Activated CD4-positive, alpha-beta T cell treated with anti-CD3 and anti-CD28 coated beads, Interleukin-10, Interleukin-2, amounts not matched to agents 100 ng/mL and 50 ng/mL, durations not matched to agents 16 hours and 8 hours (primary cell): ENCODE measurements at places on chromosomes 5 and 9.

DNA sequence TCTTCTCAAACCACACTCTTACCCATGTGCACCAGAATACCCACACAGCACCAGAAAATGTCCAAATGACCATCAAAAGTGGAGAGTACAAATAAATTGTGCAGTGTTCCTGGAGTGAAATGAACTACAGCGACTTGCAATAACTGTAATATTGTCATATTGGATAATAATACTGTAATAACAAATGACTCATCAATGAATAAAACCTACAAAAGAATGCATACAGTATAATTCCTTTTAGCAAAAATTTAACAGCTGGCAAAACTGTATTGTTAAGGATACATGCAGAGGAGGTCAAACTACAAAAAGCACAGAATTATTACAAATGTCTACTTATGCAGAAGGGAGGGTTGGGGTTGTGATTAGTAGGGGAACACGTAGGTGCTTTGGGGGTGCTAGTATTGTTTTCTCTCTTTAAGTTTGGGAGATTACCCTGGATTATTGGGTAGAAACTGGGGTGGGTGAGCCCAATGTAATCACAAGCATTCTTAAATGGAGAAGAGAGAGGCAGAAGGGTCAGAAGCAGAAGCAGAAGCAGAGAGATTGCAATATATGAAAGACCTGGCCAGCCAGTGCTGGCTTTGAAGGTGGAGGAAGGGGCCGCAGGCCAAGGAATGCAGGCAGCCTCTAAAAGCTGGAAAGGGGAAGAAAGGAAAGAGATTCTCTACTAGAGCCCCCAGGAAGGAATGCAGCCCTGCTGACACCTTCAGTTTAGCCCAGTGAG lies 21.8 kb downstream of the IRF1 start:
- no peak for DNase-seq

- no peak for DNase-seq
Measured at GRCh38 chr9:100865648-100866047, 162.9 kb upstream of the PLPPR1 start.

DNA sequence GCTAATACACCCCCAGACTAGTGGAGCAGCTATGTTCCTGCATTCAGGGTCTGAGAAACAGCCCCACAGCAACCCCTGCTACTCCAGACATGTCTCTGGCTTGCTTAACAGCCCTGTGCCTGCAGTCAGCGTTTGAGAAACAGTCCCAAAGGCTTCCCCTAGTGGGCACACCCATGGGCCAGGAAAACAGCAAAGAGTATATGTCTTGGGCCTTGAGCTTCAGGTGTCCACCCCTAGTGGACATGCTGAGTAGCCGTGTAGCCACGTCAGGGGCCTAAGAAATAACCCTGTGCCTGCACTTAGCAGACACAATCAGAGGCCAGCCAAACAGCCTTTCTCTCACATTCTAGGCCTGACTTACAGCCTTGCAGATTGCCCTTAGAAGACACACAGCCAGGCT lies 698.6 kb downstream of the PTPRD start:
- no peak for DNase-seq

DNA sequence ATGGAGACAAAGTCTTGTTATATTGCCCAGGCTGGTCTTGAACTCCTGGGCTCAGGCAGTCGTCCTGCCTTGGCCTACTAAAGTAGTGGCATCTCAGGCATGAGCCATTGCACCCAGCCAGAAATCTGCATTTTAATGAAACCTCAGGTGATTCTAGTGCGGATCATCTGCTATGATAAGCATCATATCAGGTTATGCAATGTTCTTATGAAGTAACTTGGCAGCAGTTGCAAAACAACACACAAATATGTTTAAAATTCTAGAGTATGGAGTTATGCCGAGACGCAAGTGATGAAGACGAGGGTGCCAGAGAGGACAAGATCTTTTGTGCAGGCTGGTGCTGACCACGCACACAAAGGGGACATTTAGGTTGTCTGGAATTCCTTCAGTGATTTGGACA lies 153.2 kb upstream of the MEF2C start:
- DNase-seq: no peak

GRCh38 chr5:169022718-169023117 lies 278.2 kb downstream of the SLIT3 start:
- no peak for DNase-seq

GRCh38 chr5:119319401-119319800 lies 36.4 kb upstream of the TNFAIP8 start:
- DNase-seq: no peak

DNA sequence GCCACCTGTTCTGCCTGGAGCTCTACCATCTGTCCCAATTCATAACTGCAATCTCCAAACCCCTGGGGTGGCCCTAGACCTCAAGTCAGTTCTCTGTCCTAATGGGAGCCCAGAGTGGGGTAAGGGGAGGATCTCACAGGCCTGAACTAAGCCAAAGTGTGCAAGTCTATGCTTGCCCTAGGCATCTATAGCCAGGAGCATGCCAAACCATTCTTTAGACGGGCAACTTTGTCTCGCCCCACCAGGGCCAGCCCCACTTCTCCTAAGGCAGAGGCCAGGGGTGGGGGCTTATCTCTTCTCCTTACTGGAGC lies 3.3 kb downstream of the ACSL6 start:
- no peak for DNase-seq

- no peak for DNase-seq
Measured at GRCh38 chr5:88663793-88664216, 219.2 kb downstream of the MEF2C start.

GRCh38 chr5:34608859-34609648 lies 47.1 kb upstream of the RAI14 start:
- DNase-seq: no peak

GRCh38 chr9:133787754-133788025 lies 49.5 kb upstream of the SARDH start:
- no peak for DNase-seq

DNA sequence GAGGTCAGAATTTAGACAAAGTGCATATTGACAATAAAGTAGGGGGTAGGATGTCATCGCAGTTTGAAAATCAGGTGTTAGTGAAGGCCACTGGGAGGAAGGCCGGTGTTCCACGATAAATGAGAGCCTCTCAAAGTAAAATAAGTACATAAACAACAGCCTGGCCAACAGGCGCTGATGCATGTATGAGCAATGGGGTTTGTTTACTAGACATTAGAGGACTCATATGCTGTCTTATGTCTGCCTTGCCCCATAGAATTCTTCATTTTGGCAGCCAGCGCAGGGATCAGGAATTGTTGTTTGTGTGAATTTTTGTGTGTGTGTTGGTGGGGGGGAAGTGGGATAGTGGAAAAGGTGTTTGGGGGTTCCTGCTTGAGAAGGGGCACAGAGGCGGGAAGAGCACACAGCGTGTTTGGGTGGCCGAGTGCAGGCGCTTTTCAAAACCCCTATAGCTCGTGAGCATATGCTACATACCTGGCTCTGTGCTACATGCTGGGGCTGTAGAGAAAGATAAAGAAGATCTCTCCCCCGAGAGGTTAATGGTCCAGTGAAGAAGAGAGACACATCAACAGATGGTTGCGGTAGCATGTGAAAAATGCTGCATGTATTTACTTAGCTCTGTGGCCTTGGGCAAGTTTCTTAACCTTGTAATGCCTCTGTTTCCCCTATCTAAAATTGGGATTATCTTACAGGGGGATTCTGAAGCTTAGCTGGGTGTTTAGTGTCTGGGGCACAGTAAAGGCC lies 11.5 kb downstream of the SNX30 start:
- DNase-seq: no peak

DNA sequence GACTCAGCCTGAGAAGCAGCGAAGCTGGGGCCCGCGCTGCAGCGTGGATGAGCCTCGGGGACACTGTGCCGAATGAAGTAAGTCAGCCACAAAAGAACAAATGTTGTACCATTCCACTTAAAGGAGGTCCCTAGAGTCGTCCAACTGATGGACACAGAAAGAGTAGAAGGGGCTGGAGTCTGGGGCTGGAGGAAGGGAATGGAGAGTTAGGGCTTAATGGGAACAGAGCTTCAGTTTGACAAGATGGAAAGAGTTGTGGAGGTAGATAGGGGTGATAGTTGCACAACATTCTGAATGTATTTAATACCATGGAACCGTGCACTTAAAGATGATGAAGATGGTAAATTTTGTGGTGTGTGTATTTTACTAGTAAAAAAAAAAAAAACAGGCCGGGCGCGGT lies 119.9 kb downstream of the EHMT1 start:
- no peak for DNase-seq

DNA sequence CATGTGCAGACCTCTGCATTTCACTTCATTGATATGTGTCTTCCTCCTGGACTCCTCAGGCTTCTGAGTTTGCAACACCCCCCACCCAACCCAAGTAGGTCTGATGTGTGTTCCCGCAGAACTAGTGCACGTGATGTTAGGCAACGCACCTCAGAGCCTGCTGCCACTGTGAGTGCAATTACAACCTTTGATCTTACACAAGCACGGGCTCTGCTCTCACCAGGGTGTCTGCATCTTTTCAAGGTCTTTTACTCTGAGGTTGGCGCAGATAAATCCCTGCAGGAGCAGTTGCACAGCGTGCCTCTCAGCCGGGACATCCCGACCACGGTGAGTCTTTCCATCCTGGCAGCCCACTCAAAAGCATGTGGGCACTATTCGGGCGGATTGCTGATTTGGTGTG lies 80.1 kb downstream of the EGFLAM start:
- DNase-seq: no peak

- DNase-seq: no peak
Measured at GRCh38 chr5:144089401-144090021, 80.9 kb downstream of the YIPF5 start.

DNA sequence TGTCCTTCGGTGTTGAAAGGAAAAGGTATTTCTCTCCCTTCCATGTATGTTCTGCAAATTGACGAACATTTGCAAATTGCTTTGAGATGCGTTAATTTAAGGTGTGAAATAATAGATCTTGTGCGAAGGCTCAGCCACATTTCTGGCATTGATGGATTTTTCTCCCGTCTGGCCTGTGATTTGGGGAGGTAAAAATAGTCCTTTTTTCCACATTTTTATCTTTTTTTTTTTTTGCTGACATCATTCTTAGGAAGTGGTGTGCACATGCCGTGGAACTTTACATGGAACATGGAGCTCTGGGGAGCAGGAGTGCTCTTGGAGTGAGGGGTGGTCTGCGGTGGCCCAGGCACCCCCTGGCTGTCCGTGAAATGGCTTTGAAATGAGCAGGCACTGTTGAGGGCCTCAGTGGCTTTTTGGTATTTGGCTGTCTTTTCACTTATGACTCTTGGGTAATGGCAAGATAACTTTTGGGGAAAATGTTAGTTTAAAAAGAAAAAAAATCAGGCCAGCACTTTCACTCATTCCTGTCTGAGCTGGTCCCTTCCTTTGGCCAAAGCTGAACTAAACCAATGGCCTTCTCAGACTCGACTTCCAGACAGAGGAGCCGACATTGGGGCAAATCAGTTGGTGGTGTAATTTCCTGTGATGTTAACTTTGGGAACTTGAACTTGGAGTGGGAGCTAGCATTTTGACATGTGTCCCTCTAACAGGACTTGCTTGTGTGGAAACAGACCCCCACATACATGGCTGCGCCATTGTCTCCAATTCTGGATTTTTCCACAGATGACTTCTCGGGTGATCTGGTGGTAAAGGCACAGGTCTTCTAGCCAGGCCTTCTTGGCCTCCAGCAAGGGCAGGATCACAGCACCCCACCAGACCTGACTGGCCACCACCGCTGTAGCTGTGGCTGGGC lies 4.2 kb downstream of the NEK6 start:
- no peak for DNase-seq

DNA sequence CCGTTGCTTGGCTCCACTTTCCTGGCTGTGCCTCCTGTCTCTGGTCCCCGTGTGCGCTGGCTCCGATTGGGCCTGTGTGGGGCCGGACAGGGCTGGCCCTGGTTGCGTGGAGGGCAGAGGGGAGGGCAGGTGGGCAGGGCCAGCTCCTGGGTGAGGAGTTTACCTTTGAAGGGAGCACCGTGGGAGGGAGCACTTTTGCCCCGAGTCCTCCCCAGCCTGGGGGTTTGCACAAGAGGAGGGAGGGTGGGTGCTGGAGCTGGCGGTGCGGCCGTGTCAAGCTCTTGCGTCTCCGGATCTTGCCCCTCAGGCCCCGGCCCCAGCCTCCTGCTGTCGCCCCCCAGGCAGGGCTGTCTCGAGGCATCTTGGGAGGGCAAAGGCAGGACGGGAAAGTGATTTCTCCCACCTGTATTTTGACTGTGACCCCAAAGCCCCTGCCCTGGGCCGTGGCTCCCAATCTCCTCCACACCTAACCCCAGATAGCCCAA lies 48.3 kb upstream of the EXOC3 start:
- DNase-seq: no peak

DNA sequence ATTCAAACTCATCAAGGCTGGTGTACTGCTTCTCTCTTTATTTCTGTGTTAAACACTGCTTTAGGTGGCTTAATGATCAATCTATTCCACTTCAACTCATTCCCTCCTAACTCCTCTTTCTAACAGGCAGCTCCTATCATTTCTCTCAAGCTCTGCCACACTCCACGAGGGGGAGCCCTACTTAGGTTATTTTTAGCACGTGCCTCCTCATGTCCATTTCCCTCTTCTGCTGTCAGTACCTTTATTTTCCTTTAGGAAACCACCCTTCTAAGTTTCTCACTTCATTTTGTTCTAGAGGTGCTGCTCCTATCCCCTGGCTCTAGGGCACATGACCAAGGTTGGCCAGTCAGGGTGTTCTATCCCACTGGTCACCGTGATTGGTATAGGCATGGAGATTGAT lies 6.7 kb upstream of the BRINP1 start:
- DNase-seq: peak; percentile 2

DNA sequence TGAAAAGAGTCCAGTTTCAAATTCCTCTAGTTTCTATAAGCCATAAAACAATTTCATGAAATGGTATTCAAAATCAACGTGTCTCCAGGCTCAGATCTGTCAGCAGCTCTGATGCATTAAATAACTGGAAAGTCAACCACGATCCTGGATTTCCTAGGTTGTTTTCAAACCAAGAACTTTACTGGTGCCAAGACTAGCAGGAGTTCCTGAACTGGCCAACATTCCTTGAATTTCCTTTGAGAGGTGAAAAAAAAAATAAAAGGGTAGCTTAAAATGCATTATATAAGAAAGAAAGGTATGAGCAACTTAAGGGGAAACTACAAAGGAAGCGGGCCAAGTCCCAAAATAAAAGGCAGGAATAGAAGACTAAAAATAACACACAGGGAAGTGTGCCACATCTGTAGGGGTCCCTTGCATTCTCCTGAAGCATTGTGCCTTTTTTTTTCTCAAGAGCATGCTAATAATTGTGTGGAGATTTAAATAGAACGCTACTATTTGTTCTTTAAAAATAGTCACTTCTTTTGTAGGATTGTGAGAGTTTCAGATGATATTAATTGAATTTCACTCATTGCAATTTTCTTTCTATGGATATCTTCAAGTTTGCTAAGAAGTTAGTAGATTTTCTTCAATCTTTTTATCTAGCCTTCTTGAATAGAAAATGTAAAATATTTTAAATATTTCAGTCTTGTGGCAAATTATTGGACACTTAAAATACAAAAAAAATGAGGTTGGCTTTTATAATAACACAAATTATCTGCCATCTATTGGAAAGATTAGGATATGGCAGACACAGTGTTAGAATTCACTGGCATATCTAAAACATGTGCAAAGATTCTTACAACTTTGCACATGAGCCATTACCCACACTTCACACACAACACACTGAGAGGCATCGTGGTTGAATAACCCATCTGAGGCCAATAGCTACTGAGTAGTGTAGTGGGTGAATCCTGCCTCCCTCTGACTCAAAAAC lies 15.3 kb downstream of the ESM1 start:
- no peak for DNase-seq

- DNase-seq: peak; percentile 30
Measured at GRCh38 chr5:42767491-42768105, 11.0 kb downstream of the CCDC152 start.
